Jurkat, Clone E6-1 (cell line): ENCODE measurements at places on chromosomes 6 and 20.

- no peak for DNase-seq
These were observed 45.5 kb upstream of the THEMIS start for GRCh38 chr6:127946388-127946787.

GRCh38 chr6:130743175-130743574 is 84.0 kb upstream of the SMLR1 start:
- DNase-seq, result no peak

DNA sequence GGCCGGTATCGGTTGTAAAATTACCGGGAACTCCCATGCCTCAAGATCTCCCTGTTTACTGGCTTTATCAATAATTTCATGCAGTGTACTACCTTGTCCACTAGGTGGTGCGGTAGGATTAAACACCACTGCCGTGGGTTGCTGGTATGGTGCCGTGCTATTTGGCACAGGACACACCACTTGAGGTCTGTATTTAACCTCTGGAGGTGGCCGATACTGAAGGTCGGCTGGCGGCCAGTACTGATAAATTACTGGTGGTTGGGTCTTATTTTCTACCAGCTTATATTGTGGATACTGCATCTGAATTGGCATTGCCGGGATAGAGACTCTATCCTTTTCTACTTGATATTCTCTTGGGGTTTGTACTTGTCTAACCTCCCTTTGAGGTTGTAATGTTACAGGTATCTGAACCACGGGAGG is 14.3 kb upstream of the PTCRA start:
- DNase-seq, result peak; percentile 77

DNA sequence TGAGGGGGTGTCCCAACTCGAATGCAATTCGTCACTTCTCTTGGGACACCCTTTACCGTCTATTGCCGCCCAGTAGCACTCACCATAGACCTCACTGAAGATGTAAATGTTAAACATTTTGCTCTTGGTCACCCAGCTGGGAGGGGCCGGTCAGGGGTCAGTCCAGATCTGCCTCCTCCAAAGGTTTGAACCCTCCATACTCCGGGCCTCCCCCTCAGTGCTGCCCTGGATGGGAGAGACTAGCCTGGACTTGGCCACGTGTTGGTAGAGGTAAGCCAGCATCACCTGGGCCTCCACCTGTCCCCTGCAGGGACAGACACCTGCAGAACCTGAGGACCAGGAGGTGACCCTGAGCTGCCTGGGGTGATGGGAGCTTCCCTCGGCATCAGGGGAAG is 5.0 kb upstream of the MYT1 start:
- no peak for DNase-seq

DNA sequence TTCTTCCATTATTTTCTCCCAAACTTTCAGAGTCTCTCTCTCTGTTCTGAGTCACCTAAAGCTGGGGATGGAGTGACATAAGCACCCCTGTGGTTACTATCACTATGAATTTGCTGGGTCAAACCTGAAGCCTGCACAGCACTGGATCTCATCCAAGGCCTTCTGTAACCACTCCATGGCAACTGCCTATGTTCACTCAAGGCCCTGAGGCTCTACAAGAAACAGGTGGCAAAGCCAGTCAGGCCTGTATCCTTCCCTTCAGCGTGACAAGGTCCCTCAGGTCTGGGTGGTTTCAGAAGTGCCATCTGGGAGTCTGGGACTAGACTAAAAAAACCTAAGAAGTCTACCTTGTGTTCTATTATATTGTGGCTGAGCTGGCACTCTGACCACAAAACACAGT is 1278.8 kb upstream of the EYS start:
- no peak for DNase-seq

- no peak for DNase-seq
These were observed 159.8 kb upstream of the CDH4 start for GRCh38 chr20:61092251-61092650.

GRCh38 chr20:49832632-49833327 is 20.2 kb downstream of the SLC9A8 start:
- no peak for DNase-seq

GRCh38 chr6:72078096-72078495 is 191.7 kb downstream of the RIMS1 start:
- no peak for DNase-seq

DNA sequence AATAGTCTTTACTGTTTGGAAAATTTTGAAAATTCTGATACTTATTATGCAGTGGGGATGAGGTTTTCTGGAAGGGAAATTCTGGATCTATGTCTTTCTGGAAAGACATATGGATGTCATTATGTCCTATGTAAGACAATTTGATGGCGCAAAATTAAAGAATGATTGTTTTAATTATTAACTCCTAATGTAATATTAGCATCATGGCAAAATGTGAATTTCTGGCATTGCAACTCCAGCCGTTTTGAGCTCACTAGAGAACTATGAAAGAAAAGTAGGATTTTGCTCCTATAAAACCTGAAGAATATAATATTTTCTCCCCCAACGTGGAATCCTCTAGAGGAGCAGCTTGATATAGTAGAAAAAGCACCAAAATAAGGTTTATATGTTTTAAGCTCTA is 243.2 kb downstream of the RFPL4B start:
- DNase-seq, result no peak

- DNase-seq, result no peak
These were observed 70.4 kb upstream of the BLCAP start for GRCh38 chr20:37598100-37598543.

DNA sequence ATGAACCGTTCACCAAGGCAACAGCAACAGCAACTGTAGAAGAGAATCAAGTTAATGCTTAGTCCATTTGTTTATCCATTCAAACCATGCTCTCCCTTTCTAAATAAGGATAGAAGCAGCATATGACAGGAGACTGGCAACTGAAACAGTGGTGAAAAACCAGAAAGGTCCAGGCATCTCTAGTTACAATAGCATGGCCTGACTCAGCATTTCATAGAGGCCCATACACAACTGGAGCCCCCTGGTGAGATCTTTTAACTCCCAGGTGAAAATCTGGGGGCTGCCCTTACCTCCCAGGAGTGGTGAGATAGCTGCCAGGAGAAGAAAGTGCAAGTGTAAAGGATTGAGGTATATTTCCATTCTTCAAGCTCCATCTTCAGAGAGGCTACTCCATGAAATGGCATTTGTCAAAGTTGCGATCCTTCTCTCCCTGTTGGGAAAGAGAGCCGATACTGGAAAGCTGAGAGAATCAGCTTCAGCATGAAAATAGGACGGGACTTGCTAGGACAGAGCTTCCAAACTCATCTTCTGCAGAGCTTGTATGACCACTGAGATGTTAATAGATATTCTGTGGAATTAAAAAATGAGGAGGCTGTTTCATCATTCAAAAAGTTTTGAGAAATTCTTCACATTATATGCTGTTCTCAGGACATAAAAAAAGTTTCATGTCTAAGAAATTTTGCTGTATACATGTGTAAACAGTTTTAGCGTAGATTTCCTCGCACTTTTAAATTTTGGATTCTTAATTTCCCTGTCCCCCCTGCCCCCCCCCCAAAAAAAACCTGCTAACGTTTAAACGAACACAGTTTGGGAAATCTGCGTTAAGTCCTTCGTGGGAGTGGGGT is 10.9 kb upstream of the SLC2A12 start:
- DNase-seq, result no peak

GRCh38 chr6:26457264-26457805 is 420 bp upstream of the BTN2A1 start:
- DNase-seq, result no peak

DNA sequence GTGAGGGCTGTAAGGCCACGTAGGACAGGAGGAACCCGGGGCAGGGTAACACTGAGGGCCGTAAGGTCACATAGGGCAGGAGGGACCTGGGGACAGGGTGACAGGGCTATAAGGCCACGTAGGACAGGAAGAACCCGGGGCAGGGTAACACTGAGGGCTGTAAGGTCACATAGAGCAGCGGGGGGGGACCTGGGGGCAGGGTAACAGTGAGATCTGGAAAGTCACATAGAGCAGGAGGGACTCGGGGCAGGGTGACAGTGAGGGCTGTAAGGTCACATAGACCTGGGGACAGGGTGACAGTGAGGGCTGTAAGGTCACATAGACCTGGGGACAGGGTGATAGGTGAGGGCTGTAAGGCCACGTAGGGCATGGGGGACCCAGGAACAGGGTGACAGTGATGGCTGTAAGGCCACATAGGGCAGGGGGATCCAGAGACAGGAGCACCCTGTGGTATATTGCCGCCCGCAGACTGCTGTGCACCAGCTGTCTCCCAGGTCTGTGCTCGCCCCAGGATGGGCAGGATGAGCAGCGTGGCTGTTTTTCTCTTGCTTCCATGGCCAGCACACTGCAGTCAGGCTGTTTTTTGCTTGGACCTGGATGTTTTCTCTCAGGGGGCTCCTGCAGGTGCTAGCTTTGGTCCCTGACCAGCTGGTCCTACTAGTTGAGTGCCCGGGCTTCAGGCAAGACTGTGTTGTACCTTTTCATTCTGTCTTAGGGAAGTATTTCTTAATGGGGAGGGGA is 55.7 kb downstream of the SYTL3 start:
- no peak for DNase-seq

GRCh38 chr6:100185615-100186014 is 191.6 kb upstream of the MCHR2 start:
- DNase-seq, result no peak

GRCh38 chr6:22240025-22240424 is 56.8 kb downstream of the PRL start:
- DNase-seq, result no peak

- no peak for DNase-seq
These were observed 20.3 kb downstream of the GRIK2 start for GRCh38 chr6:101413773-101414172.

- DNase-seq, result peak; percentile 93
These were observed 838 bp downstream of the TNFAIP3 start for GRCh38 chr6:137867685-137868509.

DNA sequence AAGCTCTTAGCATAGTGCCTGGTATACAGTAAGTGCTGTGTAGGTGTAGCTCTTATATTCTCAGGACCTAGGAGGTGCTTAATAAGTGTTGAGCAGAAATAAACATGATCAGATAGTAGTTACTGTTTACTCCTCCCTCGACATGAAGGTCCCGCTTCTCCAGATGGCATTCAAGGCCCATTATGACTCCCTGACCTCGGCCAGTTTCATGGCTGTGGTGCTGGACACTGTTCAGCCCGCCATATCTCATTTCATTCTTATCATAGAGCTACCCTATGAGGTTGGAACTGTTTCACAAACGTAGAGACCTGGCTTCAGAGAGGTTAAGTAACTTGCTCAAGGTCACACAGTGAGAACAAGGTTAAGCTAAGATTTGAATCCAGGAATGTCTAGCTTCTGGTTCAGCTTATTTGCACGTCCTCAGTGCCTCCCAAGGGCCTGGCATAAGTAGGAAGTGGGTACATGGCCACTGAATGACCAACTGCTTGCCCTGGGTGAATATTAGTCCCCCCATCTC is 39.0 kb downstream of the CD40 start:
- DNase-seq, result no peak

DNA sequence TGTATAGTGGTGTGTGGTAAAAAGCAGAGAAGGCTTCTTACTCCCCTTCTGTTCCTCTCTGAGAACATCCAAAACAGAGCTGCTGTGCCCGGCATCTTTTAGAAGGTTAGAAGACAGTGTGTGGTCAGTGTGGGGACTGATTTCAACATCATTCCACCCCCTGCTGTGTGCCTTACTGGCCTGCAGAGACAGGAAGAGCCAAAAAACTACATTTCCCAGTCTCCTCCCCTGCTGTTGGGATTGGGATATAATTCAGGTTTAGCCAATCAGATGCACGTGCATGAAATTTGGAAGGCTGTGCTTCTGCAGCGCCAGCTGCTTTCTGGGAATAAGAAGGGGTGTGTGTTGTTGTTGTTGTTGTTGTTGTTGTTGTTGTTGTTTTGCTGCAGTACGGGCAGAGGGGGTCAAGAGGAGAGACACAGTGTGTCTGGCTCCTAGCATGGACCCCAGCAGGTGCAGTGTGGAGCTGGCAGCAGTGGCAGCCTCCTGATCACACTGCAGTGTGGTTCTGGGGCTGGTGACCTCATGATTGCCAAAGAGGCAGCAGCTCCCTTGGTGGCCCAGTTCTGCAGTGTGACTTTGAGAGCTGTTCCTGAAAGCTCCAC is 74.7 kb downstream of the MRPL14 start:
- DNase-seq, result no peak

GRCh38 chr6:11975353-11975977 is 36.6 kb upstream of the HIVEP1 start:
- DNase-seq, result peak; percentile 32

GRCh38 chr6:159691133-159691962 is 1.7 kb downstream of the SOD2 start:
- DNase-seq, result peak; percentile 72

DNA sequence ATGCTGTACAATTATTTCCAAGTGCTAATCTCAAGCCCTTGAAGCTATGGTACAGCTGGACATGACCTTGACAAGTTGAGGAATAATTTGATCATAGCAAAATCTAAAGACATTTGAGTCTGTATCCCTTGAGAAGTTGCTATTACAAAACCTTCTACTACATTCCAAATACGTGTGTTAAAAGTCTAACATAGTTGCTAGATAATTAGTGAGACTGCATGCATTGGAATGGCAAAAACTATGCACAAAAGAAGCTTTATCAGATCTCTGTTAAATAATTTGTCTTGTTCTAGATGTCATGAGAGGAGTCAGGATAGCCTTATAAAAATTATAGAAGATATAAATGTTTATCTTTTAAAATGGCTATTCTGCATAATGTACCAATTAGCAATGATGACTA is 127.8 kb downstream of the GJA1 start:
- no peak for DNase-seq

DNA sequence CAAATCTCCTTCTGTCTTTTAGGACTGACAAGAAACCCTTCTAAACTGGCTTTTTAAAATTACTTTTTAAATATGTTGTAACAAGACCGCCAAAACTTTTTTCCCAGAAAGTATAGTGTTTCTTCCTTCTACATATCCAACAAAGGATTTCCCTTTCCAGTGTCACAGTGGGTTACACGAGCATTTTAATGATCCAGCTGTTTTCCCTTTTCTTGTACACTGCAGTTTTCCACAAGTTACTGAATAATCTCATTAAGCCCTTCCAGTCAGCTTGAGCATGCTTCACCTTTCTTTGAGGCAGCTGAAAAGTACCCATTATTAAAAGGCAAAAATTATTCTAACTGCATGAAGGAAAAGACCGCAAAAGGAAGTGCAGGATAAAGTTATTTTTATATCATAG is 48.6 kb downstream of the CD24 start:
- no peak for DNase-seq

DNA sequence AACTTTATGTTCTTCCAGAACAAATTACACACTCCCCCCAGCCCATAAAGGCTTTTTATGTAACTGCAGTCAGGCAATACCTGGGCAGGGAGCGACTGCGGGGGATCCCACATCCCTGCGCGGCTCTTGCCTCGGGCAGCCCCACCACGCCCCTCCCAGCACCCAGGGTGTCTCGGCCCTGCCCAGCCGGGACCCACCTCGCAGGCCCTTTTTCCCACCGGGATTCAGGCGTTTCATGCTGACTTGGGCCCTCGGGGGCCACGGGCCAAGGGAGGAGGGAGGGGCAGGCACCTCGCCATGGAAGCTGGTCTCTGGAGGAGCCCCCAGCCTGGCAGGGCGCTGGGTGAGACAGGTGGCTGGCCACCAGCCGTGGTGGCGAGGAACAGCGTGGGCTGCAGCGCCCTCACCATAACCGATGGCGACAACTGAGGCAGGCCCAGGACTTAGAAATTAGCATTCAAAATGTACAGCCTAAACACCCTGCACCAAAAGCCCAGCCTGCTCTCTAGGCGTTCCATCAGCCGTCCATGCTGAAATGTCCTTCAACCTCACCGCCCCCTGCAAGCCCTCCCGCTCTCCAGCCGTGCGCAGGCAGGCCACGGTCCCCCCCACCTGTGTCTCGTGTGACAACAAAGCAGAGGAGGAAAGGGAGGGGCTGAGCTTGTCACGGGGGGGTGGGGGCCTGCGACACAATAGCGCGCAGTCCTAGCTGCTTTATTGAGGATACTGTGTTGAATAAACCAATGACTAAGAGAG is 15.1 kb upstream of the FOXC1 start:
- no peak for DNase-seq
